Neural progenitor cell (in vitro differentiated cells): ENCODE measurements at places on chromosomes 12 and 14. TPM values are rescaled to one million over a fixed set of nuclear protein-coding genes. Genes with fewer than 3 reads are reported as not detected.

ZC3H10 gene
- 10.3 and 10.8 TPM in 2 replicates for total RNA-seq

DNA sequence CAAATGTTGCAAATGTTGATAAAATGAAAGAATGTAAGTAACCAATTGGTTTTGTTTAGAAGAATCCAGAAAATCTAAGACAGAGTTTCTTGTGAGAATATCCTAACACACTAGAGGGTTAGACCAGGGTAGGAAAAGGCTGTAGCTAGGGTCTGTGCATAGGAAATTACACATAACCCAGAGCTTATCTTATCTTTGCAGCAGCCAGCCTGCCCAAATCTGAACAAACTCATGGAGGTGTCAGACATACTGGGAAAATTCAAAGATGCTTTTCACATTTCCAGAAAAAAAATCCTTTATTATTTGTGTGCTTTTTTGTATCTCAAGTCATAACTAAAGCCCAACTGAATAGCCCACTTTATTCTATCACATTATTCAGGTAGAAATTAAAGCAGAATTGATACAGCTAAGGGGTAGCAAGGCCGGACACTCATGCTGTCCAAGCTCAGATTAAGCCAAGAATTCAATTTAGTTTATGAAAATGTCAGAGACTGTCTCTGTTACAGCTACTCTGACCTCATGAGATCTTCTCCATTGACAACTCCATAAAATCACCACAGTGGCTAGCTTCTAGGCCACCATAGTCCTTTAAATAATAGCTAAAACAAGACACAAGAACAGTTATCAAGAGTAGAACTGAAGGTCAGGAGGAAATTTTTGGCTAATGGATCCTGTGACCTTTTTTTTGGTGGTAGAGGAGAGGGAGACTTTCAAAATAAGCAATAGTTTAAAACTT is 169.6 kb upstream of the RASSF8 start:
- H3K27me3 ChIP-seq: no peaks in the 10 kb centered on the region
- no peak overlapping the region for H3K4me3 ChIP-seq
- DNase-seq: no peak
- H3K4me1 ChIP-seq: no peaks in the 10 kb centered on the region
- H3K36me3 ChIP-seq: no peaks in the 10 kb centered on the region

DNA sequence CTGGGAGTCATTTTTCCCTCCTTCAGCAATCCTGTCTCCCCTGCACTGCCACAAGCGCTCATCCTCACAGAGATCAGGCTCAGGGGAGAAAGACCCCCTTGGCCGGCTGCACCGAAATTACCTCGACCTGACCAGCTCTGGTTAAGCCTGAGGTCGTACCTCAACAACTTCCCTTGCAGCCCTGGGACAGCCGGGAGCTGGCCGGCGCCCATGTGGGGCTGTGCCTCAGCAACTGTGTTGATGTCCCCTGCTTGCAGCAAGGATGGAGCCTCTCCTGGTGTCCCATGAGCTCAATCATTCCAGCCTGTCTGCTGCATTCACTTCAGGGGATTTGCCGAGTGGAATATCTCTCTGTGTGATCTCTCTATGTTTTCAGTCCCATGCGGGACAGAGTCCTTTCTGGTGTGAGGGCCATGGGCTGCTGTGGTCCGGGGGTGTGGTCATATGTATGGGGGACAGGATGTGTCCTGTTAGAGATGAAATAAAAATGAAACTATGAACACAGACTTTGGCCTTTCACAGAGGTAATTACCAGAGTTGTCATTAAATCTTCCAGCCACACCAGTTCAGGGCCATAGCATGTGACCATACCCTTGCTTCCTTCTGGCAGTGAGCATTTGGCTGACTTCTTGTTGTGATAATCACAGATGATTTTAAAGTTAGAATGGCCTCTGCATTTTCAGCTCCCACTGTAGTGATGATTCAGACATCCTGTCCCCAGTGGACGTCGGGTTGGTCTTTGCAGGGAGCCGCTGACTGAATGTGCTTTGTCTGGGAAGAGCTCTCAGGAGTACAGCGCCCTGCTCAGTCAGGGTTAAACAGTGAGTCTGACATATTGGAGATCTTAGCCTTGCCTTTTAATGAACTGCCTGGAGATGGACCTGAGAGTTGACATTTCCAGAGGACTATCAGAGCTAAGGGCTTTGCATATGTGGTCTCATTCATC is 405.9 kb downstream of the AACS start:
- H3K27me3 ChIP-seq: no peaks in the 10 kb centered on the region
- no peak overlapping the region for H3K27ac ChIP-seq
- no peaks in the 10 kb centered on the region for H3K36me3 ChIP-seq
- H3K4me1 ChIP-seq: peaks cover 4% of the 10 kb centered on the region
- H3K4me3 ChIP-seq: no peak overlapping the region

DNA sequence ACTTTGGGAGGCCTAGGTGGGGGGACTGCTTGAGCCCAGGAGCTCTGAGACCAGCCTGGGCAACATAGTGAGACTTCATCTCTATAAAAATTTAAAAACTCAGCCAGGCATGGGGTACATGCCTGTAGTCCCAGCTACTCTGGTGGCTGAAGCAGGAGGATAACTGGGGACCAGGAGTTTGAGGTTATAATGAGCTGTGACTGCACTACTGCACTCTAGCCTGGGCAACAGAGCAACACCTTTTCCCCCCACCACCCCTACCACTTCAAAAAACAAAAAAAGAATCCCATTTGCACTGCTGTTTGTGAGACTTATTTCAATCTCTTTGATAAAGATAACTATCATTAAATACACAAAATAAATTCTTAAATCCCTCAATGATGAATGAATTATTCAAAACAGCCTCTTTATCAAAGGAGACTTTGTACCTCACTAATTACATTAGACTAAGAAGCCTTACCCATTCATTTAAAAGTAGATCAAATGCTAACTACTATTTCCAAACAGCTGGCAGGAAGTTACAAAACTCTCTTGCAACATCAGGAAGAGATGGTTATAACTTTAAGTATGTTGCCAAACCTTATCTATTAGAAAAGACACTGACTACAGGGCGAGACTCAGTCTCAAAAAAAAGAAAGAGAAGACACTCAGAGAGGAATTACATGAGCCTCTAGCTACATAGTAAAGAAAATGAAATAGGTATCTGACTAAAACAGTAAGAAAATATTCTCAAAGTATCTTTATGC is 14.7 kb downstream of the BLTP3B start:
- H3K4me3 ChIP-seq: no peak overlapping the region
- H3K27ac ChIP-seq: no peak overlapping the region
- no peaks in the 10 kb centered on the region for H3K27me3 ChIP-seq
- H3K4me1 ChIP-seq: no peaks in the 10 kb centered on the region
- DNase-seq: no peak
- H3K36me3 ChIP-seq: no peaks in the 10 kb centered on the region

DNA sequence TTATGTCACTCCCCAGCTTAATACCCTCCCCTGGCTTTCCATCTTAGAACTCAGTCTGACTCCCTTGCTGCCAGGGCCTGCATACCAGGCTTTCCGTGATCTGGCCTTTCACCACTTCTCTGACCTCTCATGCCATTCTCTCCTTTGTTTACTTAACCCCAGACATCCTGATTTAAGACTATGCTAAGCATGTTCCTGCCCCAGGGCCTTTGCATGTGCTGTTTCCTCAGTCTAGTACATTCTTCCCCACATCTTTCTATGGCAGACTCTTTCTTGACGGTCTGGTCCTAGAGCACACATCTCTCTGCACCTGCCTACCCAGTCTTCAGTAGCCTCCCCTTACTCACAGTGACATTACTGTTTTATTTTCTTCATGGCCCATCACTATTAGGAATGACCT is 42.2 kb downstream of the PLXNC1 start:
- H3K27ac ChIP-seq: no peak overlapping the region
- no peak overlapping the region for H3K4me3 ChIP-seq
- H3K27me3 ChIP-seq: peaks cover 6% of the 10 kb centered on the region
- DNase-seq: no peak
- H3K4me1 ChIP-seq: peaks cover 23% of the 10 kb centered on the region

DNA sequence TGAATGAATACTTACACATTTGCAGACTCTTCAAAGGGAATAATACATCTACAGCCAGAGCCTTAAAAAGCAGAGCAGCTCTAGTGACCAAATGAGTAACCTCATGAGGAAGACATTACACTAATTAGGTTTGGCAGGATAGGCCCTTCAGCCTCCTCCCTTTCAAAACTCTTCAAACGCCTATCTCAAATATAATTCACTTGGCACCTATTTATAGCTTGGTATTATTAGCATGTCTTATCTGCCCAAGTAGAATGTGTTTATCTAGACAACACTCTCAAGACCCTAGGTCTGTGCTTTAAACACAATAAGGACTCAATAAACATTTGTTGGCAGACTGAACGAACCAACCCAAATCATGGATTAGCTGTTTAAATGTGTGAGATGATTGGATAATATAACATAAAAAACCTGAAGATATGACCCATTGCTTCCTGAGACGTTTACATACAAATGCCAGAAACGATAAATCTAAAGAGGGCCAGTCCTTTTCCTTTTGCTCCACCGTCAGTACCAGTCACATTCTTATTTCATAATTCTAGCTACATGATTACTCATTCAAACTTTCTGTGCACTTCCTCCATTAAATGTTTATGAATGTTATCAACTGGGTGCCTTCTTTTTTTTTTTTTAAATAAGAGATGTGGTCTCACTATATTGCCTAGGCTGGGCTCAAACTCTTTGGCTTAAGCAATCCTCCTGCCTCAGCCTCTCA is 123.3 kb downstream of the CEP83 start:
- no peak overlapping the region for H3K4me3 ChIP-seq
- peaks cover 6% of the 10 kb centered on the region for H3K4me1 ChIP-seq
- H3K27ac ChIP-seq: no peak overlapping the region
- peaks cover 4% of the 10 kb centered on the region for H3K36me3 ChIP-seq

DNA sequence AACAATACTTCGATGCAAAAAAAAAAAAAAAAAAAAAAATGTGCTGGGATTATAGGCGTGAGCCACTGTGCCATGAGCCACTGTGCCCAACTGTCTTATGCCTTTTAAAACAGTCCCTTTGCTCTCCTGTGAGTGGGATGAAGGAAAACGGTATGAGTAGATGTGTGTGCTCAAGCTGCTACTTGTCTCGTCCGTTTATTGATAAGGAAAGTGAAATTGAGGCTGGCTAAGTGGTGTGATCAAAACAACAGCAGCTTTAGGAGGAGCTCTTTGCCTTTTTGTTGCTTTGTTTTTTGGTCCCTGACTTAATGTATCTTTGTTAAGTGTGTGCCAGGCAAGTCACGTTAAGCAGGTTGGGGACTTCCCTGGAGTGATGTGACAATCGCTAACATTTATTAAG is 275.9 kb downstream of the TMEM132C start:
- no peak overlapping the region for H3K27ac ChIP-seq
- no peaks in the 10 kb centered on the region for H3K27me3 ChIP-seq
- H3K4me3 ChIP-seq: no peak overlapping the region
- no peaks in the 10 kb centered on the region for H3K36me3 ChIP-seq

DNA sequence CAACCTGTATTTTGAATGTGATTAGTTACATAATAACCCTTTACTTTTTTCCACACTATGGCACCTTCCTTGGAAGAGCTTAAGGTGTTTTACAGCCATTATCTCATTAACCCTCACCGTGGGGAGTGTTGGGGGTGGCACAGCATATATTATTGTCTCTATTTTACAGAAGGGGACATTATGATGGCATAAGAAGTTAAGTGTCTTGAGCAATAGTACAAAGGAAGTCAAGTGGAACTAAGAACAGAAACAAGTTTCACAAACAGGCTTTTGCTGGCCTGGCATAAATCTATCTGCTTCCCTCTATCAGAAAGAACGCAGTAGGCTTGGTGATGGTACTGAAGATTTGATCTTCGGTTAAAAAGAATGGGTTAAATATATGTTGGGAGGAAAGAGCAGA is 169.7 kb upstream of the OTX2 start:
- H3K27me3 ChIP-seq: no peaks in the 10 kb centered on the region
- peaks cover 15% of the 10 kb centered on the region for H3K4me1 ChIP-seq
- no peak overlapping the region for H3K27ac ChIP-seq
